ENCODE measurements at places on chromosomes 3 and 15.

- no peak for DNase-seq
These were observed 353.6 kb downstream of the ULK4 start for GRCh38 chr3:41608347-41608746.

- DNase-seq: no peak
These were observed 9.3 kb upstream of the SLC12A8 start for GRCh38 chr3:125221831-125222230.

DNA sequence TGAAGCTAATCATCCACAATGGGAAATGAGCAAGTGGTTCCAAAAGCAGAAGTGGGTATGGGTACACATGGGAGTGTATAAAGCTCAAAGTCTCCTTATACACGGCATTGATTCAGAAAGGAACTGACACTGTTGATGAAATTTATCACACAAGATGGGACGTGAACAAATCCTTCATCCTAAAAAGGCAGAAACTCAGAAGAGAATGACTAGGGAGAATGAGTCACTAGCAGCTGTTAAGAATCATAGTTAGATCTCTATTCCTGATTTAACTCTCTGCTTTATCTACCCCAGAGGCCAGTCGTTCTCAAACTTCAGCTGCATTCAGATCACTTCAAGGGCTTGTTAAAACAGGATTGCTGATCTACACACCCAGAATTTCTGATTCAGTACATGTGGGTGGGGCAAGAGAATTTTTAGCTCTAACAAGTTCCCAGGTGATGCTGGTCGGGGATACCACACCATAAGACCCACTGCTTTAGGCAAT, 97.7 kb upstream of the PHLDB2 start:
- DNase-seq: no peak

- DNase-seq: peak; percentile 6
These were observed 77.1 kb downstream of the WDR76 start for GRCh38 chr15:43903864-43904290.

Measured in activated CD4-positive, CD25-positive, alpha-beta regulatory T cell treated with anti-CD3 and anti-CD28 coated beads, Interleukin-2, amount 50 U/mL, for 16 hours (primary cell).